ENCODE measurements at places on chromosomes 7 and 10.
A peak's percentile ranks its signal among the peaks of the same experiment; 100 is the strongest.

DNA sequence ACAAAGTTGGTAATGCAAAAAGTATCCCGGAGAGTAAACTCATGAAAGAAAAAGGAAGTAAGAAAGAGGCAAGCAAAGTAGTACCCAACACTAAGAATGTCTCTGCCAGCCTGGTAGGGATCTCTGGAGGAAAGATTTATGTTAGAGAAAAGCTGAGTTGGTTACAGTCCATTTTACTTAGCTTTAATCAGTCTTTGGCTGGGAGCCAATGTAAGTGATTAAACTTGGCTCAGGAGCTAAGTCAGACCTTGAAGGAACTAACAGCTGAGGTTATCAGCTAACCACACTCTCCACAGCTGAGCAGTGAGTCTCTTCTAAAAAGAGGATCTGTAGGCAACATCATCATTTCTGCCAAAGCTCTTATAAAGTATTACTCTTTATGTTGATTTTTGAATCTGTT is 148.0 kb downstream of the ANKRD7 start:
- DNase-seq: no peak

GRCh38 chr7:5997210-5997808 is 11.5 kb downstream of the PMS2 start:
- peak; percentile 36 for DNase-seq

DNA sequence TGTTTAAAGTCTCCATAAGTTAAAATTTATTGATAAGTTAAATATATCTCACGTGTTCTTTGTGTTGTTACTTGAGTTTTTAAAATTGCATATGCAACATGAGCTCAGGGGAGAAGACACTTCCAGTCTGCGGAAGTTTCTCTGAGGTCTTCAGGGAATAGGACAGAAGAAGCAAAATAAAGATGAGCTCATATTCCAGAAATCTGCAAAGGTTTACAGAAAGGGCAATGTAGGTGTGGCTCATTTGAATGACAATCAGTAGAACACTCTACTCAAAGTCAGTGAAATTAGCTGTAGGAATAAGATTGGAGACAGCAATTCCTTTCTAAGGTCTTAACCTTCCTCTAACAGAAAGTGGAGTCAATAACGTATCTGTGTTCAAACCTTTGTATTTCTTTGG is 53.7 kb downstream of the CACNA2D1 start:
- no peak for DNase-seq

GRCh38 chr7:151793531-151793951 is 83.4 kb downstream of the PRKAG2 start:
- no peak for DNase-seq

GRCh38 chr7:26912338-26912737 is 47.9 kb upstream of the SKAP2 start:
- DNase-seq: no peak

GRCh38 chr7:130902755-130903357 is 168.8 kb upstream of the KLF14 start:
- DNase-seq: no peak

DNA sequence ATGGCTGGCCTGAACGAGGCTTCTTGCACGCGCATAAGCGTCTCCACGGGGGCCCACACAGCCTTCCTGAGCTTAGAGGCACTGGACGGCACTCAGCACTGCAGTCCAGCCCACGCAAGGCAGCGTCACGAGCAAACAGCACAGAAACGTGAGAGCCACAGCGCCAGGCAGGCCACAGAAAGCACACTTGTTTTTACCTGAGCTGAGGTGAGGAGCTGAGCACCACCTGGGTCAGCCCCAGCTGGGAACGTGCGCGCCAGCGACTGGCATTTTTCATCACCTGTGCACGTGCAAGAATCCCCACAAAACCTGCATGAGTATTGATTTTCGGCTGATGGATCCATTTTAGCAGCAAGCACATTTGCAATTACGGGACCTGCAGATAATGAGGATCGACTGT is 26.7 kb downstream of the IQCE start:
- no peak for DNase-seq

DNA sequence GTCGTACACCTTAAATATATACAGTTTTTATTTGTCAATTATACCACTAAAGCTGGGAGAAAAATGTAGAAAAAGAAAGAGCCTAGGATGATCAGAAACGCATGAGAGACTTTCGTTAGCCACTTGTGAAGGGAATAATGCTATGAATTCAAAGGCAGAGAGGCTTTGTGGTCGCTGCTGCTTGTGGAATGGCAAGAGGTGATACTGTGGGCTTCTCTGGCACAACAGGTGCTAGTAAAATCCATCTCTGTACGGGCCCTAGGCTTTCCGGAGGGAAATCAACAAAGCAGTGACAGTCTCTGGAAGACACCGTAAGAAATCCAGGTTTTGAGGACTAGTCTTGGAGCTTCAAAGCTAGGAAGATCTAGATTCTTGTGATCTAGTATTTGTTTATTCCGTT is 52.6 kb downstream of the LRRC72 start:
- DNase-seq: no peak

GRCh38 chr7:13577566-13578145 is 411.8 kb downstream of the ETV1 start:
- DNase-seq: no peak

DNA sequence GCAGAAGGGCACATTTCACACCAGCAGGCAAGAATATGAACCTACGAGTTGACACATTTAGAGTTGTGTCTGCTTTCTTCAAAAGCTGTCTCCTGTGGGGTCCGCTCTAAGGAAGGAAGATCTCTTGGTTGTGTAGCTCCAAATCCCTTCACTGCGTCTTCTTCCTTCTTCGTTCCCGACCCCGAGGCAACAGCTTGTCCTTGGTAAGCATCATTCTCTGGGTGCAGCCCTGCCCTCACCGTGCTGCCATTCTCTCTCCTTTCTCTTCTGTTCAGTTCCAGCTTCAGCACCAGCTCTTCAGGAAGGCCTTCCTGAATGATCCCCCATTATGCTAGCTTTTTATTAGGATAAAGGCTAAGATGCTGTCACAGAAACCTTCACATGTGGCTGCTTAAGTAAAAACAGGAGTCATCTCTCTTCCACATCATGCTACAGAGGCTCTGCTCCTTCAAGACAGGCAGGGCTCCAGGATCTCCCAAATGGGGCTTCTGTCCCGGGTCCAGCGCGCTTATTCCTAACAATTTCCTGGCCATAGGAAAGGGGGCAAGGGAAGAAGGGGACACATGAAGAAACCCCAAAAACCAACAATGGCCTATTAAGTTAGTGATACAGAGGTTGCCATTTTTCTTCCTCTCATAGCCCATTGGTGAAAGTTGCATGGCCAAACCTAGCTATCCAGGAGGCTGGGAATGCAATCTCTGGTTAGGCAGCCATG is 52.2 kb upstream of the SHH start:
- DNase-seq: no peak

- no peak for DNase-seq
These were observed 342.5 kb downstream of the PTEN start for GRCh38 chr10:88205842-88206446.

DNA sequence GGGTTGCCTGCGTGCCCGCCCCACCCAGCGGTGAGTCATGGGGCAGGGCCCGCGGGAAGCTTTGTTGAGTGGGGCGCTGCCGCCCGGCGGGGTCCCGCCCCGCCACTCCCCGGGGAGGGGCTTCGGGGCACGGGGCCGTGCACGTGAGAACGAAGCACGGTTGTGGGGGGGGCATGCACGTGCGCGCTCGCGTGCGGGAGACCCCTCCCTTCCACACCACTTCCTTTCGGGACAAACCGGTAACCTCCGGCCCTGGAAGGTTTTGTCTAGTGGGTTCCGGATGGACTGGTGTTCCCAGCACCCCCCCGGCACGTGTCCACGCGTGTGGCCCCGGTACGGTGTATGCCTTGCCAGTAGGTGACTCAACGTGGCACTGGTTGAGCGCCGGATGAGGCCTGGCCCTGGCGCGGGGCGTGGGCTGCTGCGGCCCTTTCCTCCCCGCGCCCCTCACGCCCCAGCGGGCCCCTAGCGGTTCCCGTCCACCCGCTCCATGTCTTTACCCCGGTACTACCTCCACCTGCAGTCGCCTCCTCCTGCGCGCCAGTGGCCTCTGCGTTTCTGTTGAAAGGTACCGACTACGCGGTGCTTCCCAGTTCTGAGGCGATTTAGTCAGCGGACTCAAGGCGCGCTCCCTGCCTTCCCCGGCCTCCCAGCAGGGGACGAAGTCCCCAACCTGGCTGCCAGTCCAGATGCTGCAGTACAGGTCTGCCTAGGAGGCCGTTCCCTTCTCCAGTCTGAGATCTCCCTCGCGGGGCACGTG is 3.1 kb downstream of the ADIRF start:
- peak; percentile 89 for DNase-seq

DNA sequence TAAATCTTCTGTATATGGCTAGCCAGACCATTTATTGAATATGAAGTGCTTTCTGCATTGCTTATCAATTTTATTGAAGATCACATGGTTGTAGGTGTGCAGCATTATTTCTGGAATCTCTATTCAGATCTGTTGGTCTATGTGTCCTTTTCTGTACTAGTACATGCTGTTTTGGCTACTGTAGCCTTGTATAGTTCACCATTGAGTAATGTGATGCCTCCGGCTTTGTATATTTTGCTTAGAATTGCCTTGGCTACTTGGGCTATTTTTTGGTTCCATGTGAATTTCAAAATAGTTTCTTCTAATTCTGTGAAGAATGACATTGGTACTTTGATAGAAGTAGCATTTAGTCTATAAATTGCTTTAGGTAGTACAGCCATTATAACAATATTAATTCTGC is 1187.2 kb downstream of the XPNPEP1 start:
- DNase-seq: no peak

DNA sequence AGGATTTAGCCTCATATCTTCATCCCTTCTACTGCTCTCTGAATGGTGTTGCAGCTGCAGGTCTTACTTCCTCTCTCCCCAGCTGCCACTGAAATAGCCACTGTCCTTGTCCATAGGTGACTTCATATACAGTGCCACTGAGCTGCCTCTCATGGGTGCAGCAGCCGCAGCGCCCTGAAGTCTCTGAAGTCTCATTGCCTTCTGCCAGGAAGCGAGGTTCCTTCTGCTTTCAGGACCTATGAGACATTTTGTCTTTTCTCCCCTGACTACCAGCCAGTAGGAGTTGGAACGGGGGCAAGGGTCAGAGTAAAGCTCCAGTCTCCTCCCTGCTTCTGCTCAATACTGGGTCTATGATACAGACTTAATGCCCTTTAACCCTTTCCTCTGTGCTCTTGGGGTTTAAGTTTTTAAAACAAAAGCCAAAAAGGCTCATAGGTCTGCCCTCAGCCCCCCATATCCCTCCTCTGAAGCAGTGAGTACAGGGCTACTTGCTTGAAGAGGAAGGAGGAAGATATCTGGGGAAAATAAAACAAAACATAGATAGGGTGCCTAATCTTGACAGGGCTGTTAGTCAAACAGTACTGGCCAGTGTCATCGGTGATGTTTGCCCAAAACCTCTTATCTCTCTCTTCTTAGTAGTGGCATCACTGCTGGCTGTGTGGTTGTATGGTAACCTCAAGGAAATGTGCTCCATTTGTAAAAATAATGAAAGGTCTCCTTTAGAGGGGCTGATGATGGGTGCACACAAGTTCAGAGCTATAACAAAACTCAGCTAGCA is 7.1 kb downstream of the PLCE1 start:
- no peak for DNase-seq

DNA sequence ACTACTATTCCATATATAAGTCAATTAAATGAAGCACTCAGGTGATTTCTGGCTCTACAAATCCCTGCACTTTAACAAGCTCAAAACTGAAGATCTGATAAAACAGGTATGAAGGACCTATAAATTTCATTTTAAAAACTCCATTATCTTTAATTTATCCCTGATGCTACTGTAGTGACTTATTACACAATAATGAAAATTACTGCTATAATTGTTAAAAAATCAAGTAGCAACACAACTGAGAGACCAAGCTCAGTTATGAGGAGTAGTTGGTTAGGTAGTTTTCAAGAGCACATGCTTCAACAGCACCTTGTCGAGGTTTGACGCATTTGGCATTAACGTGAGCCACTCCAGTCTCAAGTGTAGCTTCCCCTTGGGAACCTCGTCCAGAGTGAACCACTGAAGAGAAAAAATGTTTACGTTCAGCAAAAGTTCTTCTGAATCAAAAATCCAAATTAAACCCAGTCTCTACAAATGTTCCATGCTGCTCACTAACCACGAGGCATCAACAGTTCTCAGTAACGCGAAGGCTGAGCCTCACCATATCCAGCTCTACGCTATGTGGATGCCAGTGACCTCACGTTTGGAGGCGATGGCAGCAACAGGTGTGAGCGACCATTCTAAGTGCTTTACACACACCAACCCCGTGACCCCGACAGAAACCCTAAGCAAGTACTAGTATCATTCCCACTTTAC is 55.3 kb upstream of the NCAPG2 start:
- no peak for DNase-seq

GRCh38 chr7:25789701-25790640 is 362.0 kb upstream of the NFE2L3 start:
- no peak for DNase-seq

GRCh38 chr7:70694434-70694970 is 437.4 kb upstream of the GALNT17 start:
- peak; percentile 42 for DNase-seq

- DNase-seq: no peak
These were observed 29.8 kb upstream of the EBLN1 start for GRCh38 chr10:22247636-22248035.

DNA sequence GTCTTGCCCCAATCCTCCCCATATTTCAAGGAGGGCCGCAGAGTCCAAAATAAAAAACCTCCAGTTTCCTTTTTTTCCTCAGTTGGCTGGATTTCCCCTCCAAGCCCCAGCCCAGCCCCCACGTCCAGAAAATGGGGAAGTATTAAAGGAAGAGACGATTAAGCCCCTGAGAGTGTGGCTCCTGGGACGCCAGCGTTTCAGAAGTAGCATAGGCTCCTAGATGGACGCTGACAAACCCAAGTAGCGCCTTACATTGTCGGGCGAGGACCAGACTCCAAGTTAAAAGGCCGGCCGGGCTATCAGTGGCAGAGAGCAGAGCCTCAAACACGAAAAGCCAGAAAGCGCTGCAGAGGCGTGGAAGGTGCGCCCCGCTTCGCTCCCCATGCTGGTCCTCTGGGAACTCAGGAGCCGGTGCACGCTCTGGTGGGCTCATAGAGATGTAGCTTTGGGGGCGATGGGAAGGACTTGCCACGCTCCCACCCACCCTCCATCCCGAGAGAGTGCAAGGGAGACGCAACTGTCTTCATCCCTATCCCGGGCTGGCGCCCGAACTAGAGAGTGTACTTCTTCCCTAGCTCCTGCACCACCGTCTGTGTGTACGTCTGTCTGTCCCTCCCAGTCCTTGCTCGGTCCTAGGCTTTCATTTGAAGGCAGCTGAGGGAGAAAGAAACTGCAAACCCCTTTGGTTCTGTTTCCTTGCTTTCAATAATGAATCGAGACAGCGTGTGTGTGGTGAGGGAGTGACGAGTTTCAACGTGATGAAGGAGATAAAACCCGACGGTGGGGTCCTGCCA is 6.3 kb upstream of the EMX2 start:
- no peak for DNase-seq

- peak; percentile 70 for DNase-seq
These were observed 142.8 kb downstream of the ADK start for GRCh38 chr10:74293686-74294371.

- no peak for DNase-seq
These were observed 81.6 kb downstream of the RPS24 start for GRCh38 chr10:78115135-78115853.

Data from mammary epithelial cell (primary cell).